ENCODE measurements at places on chromosomes 2 and 18.

DNA sequence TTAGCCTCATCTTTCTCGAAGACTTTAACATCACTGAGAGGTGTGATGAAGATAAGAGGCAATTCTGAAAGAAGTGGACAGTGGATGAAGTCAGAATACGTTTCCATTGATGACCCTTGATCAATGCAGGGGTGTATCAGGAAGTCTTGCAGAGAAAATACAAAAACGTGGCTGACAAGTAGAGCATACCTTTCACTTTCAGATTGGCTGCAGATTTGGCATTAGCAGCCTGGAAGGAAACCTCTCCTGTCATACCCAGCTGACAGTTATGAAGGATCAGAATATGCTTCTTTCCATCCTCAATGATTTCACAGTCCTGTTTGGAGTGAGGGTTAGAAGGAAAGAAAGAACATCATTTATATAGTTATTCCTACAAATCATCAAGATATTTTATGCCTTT lies 152.5 kb downstream of the PLEKHA3 start:
- DNase-seq, result no peak

DNA sequence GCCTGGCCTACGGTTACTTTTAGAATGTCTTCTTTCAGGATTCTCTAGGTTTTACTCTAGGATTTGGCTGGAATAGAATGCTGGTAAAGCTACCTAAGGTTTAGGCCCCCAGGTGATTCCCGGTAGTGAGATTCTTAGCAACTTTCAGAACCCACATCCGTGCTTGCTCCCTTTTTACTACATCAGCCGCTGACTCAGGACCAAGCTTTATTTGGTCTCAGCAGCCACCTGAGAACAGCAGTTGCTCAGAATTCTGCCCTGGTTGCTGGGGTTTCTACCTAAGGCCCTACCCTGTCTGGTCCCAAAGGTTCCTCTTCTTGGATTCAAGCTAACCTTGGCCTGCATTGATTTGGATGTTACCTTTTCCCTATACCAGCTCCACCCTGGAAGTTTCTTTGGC lies 36.1 kb upstream of the NDUFV2 start:
- DNase-seq, result no peak

GRCh38 chr2:240974771-240975572 lies 23.4 kb upstream of the SNED1 start:
- no peak for DNase-seq

- DNase-seq, result no peak
These were observed 121.7 kb upstream of the SMAD2 start for GRCh38 chr18:48051945-48052840.

GRCh38 chr18:44197832-44198611 lies 482.7 kb upstream of the SETBP1 start:
- no peak for DNase-seq

- no peak for DNase-seq
These were observed 203.3 kb upstream of the SMAD2 start for GRCh38 chr18:48133671-48134251.

- no peak for DNase-seq
These were observed 893.0 kb upstream of the CHAC2 start for GRCh38 chr2:52874466-52875106.

GRCh38 chr2:77395011-77395410 lies 127.2 kb downstream of the LRRTM4 start:
- DNase-seq, result no peak

- no peak for DNase-seq
These were observed 22.1 kb downstream of the KDSR start for GRCh38 chr18:63344918-63345317.

DNA sequence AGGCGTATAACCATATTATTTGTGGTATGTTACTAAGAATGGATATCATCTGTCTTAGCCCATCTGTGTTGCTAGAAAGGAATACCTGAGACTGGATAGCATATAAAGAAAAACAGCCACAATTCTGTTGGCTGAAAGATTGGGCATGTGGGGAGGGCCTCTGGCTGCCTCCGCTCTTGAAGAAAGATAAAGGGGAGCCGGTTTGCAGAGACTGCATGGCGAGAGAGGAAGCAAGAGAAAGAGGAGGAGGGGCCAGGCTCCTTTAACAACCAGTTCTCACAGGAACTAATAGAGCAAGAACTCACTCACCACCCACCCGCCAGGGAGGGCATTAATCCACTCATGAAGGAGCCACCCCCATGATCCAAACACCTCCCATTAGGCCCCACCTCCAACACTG lies 29.2 kb upstream of the UXS1 start:
- no peak for DNase-seq

GRCh38 chr2:186617148-186617547 lies 27.3 kb downstream of the ITGAV start:
- no peak for DNase-seq

DNA sequence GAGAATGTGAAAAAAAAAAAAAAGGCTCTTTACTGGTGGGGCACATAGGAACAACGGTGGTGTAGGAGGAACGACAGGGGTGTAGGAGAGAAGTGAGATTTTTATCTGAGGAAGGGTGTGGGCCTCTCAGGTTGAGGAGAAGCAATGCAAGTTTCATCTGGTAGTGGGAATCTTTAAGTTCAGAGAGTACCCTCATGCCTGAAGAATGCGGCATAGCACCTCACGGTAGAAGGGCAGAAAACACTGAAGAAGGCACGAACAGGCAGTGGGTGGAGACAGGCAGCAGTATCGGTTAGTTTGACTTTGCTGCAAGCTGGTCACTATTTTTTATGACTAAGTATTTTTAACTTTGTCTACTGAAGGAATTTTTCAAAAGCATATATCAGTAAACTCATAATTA lies 52.2 kb upstream of the TSPYL6 start:
- DNase-seq, result no peak

- no peak for DNase-seq
These were observed 480.2 kb upstream of the ACVR2A start for GRCh38 chr2:147364597-147364996.

DNA sequence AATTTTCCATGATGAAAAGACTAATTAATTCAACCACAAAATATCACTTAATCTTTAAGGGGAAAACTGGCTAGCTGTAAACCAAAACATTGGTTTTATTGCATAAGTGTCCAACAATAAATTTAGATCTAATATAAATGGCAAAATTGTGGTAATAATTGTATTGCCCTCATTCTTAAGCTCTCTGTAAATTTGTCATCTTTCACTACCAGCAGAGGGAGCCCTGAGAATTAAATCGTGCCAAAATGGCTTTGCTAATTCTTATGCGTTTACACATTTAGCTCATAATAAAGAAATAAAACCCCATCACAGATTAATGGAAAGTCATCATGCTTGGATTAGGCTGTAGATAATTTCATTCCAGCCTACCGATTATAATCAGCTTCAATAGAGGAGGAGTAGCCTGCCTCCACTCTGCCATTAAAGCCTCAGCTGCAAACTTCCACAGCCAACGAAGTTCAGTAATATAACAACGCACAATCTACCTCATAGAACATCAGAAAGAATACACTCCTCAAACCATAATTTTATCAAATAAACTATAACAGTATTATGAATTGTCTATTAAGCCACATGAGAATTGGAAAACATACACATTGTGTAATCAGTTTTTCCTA lies 70.0 kb upstream of the ATP5MC3 start:
- peak; percentile 29 for DNase-seq

DNA sequence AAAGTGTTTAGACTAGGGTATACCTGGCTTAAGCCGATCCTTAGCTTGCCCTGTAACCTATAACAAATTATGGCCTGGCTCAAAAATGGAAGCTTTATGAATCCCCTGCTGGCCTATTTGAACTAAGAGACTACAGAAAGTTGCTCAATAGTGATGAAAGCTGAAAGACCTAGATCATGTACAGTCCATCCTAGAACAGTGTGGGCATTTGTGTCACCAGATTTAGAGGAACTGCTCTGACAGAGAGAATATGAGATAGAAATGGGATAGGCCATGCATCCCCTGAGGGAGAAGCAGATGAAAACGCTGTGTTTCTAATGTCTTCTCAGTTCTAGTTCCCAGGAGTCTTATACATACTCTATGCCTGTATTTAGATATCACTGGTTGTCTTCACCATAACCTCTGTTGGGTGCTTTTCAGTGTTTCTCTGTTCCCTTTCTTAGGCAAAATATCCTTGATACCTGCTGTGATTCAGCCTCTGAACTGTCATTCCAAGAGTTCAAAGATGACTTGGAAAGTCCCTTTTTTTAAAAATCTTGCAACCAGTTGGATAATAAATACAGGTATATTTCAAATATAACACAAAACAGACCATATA lies 246.9 kb upstream of the SLC39A10 start:
- DNase-seq, result no peak

Measured in HFFc6 (cell line).